ENCODE measurements at places on chromosomes 1 and 21.

DNA sequence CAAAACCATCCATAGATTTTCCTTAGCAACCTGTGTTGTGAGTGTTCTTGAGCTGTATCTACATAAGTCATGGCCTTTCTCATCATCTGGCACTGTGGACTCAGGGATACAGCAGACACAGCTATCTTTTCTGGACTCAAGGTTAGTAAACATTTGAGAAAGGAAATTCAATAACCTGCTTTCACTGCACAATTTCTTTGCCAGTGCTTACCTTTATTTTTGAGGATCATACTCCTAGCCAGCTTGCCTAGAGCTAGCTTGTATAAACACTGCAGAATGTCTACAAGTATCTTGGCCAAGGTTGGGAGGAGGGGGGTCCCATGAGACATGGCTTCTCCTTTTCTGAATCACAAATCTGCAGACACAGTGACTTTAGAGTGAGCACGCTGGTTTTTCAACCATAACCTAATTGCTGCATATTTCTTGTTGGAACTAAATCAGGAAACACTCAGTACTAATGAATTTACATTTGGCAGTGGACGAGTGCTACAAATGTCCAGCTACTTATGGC is 27.2 kb downstream of the ADAMTS5 start:
- DNase-seq: no peak

DNA sequence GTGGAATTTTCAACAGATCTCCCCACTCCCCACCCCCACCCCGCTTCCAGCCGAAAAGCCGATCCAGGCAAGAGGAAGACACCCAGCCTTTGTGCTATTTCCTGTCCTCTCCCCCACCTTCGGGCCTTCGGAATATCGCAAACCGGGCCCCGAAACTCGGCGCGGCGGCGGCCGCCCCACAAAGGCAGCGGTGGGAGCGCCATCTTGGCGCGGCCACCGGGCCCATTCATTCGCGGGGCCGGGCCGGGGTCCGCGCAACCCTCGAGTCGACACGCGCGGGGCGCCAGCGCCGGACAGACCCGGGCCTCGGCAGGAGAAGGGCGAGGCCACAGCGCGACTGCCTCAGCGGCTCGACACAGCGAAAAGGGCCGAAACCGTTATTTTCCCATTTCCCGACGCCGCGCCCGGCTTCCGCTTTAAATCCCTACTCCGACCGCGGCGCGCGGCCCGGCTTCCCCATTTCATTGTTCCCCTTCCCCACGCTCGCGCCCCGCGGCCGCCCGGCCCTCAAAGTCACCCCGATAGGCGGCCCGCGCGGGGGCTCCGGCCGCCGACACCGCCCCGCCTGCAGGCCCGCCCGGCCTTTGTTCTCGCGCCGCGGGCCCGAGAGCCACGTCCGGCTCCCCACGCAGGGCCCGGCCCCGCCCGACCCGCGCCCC is 911 bp downstream of the GNB1 start:
- peak; percentile 67 for DNase-seq

DNA sequence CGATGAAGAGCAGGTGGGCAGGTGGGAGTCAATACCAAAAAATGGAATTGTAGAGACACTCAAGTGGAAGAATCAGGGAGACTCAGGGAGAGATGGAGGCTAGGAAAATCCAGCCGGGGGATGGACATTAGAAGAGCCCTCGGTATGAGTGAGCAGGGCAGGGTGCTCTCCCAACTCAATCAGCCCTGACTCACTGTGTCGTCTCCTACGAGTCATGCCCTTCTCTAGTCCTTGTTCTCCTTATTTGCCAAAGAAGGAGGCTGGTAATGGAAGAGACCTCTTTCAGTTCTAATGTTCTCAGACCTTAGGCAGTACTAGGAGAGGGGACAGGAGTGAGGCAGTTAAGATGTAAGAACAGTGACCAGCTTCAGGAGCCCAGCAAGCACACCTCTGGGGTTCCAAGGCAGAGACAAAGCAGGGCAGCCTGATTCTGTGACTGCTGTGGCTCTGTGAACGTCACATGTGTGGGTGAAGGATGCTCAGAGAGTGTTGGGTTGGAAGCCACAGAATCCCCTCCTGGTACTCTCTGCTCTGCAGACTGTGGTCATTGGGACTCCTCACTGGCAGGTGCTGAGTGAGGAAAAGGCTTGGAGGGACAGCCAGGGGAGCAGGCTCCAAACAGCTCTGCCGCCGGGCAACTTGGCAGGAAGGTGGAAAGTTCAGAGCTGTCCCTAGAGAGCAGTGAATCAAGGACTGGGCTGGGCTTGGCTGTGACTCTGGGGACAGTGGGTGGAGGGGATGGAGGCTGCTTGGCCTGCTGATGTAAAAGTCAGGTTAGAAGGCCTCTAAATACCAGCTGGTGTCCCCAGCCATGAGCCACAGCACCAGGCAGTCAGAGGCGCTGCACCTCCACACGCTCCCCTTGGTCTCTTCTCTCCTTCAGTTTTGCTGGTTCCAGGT is 11.1 kb upstream of the GJA5 start:
- no peak for DNase-seq

DNA sequence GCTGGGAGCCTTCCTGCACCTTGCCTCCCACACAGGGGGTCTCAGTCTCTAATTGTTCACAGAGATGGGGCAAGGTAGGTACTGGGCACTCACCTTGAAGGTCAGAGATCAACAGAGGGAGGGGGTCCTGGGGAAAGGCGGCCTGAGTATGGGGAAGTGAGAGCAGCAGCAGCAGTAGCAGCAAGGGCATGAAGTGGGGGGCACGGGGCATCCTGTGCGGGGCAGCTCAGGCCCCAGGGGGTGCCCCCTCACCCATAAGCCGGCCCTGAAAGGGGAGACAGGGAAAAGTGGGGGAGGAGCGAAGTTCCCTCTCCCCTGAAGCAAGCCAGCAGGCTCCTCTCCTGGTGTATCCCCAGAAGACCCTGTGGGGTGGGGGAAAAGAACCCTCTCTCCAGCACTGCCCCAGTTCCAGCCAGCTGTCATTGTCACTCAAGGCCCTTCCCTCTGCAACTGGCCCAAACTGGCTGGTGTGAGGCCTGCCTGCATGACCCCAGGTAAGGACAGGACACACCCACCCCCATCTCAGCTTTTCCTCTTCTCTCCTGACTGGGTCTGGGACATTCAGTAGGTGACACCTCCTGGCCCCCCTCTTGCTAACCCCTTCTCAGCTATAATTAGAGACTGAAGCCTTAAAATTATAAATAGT is 3.9 kb downstream of the SEMA6C start:
- no peak for DNase-seq

DNA sequence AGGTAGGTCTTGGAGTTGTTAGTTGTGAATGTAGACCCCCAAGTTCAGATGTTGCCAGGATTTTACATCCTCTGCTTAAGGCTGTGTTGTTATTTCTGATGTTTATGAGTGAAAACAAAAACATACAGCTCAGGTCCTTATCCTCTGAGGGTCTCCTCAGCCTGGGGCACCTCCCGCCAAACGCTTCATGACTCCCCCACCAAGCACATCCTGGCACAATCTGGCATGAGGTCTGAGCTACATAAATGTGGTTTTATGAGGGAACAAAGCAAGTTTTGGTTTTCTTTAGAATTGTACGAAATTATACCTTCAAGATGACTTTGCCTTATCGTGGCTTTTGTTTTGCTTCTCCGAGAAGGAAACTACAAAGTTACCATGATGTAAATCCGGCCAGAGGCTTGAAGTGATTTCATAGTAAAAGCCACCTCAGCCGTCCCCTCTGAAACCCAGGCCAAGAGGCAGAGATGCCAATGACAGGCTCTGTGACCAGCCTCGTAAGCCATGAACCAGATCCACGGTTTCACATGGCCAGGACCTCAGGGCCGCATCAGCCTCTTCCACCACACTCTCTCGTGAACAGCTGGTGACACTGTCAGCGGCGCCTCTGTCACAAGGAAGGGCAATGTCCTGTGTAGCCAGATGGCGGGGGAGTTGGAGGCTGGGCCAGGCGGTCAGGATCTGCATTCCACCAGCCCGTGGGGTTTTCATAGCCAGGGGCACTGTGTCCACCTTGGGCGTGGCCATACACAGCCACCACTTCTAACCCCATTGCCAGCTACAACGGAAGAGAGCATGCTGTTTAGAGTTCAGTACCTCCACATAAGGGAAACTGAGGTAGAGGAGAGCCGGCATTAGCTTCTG is 199.4 kb downstream of the KIF26B start:
- DNase-seq: no peak

- no peak for DNase-seq
These were observed 17.4 kb downstream of the LDLRAP1 start for GRCh38 chr1:25560788-25561187.

- no peak for DNase-seq
These were observed 15.9 kb downstream of the RNPC3 start for GRCh38 chr1:103541431-103541830.

GRCh38 chr21:46384556-46384955 is 60.6 kb downstream of the PCNT start:
- no peak for DNase-seq

GRCh38 chr1:82330330-82330729 is 529.6 kb downstream of the ADGRL2 start:
- DNase-seq: no peak

- DNase-seq: no peak
These were observed 18.7 kb downstream of the IL23R start for GRCh38 chr1:67184838-67185421.

All from AML-193 (cell line).